Thyroid gland (tissue), 4 donors: ENCODE measurements at places on chromosomes 6 and 20. TPM values are rescaled to one million over a fixed set of nuclear protein-coding genes. Genes with fewer than 3 reads are reported as not detected.

The LAMA2 gene
- total RNA-seq, result 94.0 TPM

The KIF25 gene
- total RNA-seq, result not detected

DNA sequence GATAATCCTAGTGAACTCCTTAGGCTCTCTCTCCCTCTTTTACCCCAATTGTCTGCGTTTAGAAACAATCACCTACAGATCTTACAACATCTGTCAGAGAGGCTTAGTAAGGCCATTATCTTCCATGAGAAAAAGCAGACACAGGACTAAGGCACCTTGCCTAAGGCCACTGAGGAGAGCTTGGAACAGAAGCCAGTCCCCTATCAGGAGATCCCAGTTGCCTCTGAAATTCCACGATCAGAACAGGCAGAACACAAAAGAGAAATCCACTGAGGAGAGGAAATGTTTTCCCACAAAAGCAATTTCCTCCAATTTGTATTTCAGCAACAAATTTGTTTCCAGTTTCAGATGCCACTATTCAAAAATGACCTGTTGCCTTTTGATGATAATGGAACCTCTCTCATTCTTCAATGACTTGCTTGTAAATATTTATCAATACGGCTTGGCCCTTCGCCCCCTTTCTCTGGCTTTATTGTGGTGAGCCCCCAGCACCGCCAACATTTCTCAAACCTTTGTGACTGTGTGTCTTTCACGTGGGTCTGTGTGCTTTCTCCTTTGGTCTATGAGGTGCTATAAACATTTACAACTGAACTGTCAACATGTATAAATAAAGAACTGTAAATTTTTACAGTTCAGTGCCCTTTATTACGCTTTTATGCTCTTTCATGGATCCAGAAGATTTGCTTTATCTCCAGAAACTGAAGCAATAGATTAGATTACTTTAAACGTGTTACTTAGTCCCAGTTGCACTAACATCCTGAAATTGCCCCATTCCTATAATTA, 187.8 kb upstream of the PHACTR1 start:
- no peaks in the 10 kb centered on the region for H3K36me3 ChIP-seq
- no peak overlapping the region for H3K4me3 ChIP-seq
- H3K27ac ChIP-seq, result no peak overlapping the region
- DNase-seq, result no peak
- H3K4me1 ChIP-seq, result no peaks in the 10 kb centered on the region
- no peaks in the 10 kb centered on the region for H3K27me3 ChIP-seq

- H3K27ac ChIP-seq, result no peak overlapping the region
- no peaks in the 10 kb centered on the region for H3K4me1 ChIP-seq
- no peak for DNase-seq
- H3K36me3 ChIP-seq, result no peaks in the 10 kb centered on the region
Measured at GRCh38 chr20:986733-987355, 15.3 kb downstream of the RSPO4 start.

- no peaks in the 10 kb centered on the region for H3K36me3 ChIP-seq
- no peak for DNase-seq
- H3K27me3 ChIP-seq, result no peaks in the 10 kb centered on the region
- H3K4me1 ChIP-seq, result no peaks in the 10 kb centered on the region
- H3K27ac ChIP-seq, result no peak overlapping the region
- H3K4me3 ChIP-seq, result no peak overlapping the region
Measured at GRCh38 chr6:74073999-74074398, 378.0 kb downstream of the CD109 start.
